ENCODE measurements at places on chromosomes 1 and 21. TPM values are rescaled to one million over a fixed set of nuclear protein-coding genes. Genes with fewer than 3 reads are reported as not detected.

LRRC38 gene
- polyA plus RNA-seq: not detected

AADACL4 gene
- polyA plus RNA-seq: not detected

HPCAL4 gene
- 2.5 TPM for polyA plus RNA-seq

DNA sequence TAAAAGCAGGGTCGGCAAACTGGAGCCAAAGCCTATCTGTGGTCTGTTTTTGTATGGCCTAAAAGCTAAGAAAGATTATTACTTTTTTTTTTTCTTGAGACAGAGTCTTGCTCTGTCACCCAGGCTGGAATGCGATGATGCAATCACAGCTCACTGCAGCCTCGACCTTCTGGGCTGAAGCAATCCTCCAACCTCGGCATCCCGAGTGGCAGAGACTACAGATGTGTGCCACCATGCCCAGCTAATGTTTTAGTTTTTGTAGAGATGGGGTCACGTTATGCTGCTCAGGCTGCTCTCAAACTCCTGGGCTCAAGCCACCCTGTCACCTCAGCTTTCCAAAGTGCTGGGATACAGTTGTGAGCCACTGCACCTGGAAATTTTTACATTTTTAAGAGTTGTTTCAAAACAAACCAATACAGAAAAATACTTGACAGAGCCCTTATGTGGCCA is 6.5 kb upstream of the GLRX2 start:
- H3K27me3 ChIP-seq: no peaks in the 10 kb centered on the region
- no peaks in the 10 kb centered on the region for H3K4me1 ChIP-seq
- no peak for DNase-seq
- no peak overlapping the region for H3K27ac ChIP-seq
- H3K4me3 ChIP-seq: no peak overlapping the region
- no peaks in the 10 kb centered on the region for H3K36me3 ChIP-seq

DNA sequence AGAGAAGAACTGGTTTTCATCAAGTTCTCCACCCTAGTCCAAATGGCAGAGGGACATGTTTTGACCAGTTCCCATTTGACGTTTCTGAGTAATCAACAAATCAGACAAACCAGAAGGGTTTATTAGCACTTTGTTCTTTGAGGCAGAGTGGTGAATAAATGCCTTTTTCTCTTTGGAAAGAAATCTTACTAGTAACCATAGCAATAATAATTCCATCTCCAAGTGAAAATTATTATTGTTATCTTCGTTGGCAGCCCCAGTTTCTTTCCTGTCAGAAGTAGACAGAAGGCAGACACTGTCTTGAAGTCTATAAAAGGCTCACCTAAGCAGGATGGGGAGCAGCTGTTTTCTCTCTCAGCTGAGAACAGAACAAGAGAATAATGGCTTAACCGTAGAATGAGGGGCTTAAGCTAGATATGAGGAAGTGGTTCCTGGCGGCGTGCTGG is 391.6 kb downstream of the PBX1 start:
- no peak overlapping the region for H3K27ac ChIP-seq
- no peak overlapping the region for H3K4me3 ChIP-seq
- H3K4me1 ChIP-seq: no peaks in the 10 kb centered on the region
- DNase-seq: no peak
- H3K27me3 ChIP-seq: no peaks in the 10 kb centered on the region

Data from CD8-positive, alpha-beta memory T cell (primary cell).